Activated CD4-positive, alpha-beta T cell treated with anti-CD3 and anti-CD28 coated beads for 36 hours (primary cell): ENCODE measurements at places on chromosomes 5 and 9.

GRCh38 chr5:159737263-159737662, 179.0 kb upstream of the ADRA1B start:
- DNase-seq, result no peak
- H3K4me3 ChIP-seq, result no peak overlapping the region
- peaks cover 24% of the 10 kb centered on the region for H3K27me3 ChIP-seq
- H3K36me3 ChIP-seq, result no peaks in the 10 kb centered on the region
- peaks cover 3% of the 10 kb centered on the region for H3K4me1 ChIP-seq

DNA sequence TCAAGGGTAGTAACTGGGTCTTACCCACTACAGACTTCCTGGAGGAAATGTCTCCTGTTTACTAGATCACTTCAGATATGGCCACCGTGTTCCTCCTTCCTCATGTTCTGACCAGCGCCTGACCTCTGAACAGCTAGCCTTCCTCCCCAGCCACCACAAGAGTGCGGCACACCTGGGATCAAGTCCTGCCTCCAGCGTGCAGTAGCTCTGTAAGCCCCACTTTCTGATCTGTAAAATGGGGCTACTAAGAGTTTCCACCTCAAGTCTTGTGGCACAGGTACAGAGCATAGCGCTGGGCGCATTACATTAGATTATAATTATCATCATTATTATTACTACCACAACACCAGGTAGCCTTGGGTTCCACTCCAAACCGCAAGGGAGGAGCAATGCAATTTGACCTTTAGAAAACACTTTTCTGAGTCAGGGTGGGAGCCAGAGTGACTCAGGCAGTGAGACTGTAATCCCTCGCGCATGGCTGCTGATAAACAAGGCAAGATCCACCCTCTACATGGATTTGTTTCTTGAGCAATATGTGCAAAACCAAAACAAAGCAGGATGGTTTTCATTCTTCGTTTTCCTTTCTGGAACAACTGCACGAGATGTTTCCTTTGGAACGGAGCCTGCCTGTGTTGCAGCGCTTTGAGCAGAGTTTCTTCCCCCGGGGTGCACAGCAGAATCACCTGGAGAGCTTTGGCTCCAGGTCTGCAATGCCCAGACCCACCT, 65.0 kb upstream of the ANGPTL2 start:
- no peaks in the 10 kb centered on the region for H3K36me3 ChIP-seq
- no peak overlapping the region for H3K27ac ChIP-seq
- peaks cover 3% of the 10 kb centered on the region for H3K27me3 ChIP-seq
- no peaks in the 10 kb centered on the region for H3K4me1 ChIP-seq

DNA sequence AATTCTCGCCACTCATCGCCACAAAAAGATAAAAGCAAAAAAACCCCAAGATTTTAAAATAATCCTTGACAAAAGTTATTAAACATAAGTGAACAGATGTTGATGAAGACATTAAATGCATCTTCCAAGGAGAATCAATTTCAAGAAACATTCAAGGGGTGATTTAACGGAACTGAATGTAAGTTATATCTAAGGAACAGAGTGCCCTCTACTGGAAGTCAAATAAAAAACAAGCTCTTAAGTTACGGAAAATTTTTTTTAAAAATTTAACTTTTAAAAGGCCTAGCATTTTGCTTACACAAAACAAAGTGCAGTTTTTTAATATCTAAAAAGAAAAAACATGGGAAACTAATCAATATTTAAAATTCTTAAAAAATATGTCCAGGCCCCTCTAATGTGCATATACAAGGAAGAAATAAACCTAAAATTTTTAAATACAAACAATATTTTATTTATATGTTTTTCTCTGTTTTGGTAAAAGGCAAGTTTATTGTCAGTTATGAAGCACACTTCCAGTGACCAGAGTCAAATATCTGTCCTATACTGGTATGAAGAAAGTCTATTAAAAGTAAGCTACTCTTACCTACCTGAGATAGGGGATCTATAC, 28.0 kb downstream of the TEX10 start:
- H3K4me1 ChIP-seq, result peaks cover 10% of the 10 kb centered on the region
- H3K36me3 ChIP-seq, result peaks cover 26% of the 10 kb centered on the region
- no peak overlapping the region for H3K4me3 ChIP-seq
- H3K27me3 ChIP-seq, result no peaks in the 10 kb centered on the region

- no peak for DNase-seq
- H3K27ac ChIP-seq, result no peak overlapping the region
- H3K4me1 ChIP-seq, result no peaks in the 10 kb centered on the region
These were observed 118.2 kb downstream of the BOD1 start for GRCh38 chr5:173498286-173498685.

- no peaks in the 10 kb centered on the region for H3K36me3 ChIP-seq
- no peak for DNase-seq
- no peak overlapping the region for H3K4me3 ChIP-seq
- no peaks in the 10 kb centered on the region for H3K4me1 ChIP-seq
- no peak overlapping the region for H3K27ac ChIP-seq
- H3K27me3 ChIP-seq, result peaks cover 2% of the 10 kb centered on the region
These were observed 293.2 kb upstream of the CLINT1 start for GRCh38 chr5:158152136-158152535.

DNA sequence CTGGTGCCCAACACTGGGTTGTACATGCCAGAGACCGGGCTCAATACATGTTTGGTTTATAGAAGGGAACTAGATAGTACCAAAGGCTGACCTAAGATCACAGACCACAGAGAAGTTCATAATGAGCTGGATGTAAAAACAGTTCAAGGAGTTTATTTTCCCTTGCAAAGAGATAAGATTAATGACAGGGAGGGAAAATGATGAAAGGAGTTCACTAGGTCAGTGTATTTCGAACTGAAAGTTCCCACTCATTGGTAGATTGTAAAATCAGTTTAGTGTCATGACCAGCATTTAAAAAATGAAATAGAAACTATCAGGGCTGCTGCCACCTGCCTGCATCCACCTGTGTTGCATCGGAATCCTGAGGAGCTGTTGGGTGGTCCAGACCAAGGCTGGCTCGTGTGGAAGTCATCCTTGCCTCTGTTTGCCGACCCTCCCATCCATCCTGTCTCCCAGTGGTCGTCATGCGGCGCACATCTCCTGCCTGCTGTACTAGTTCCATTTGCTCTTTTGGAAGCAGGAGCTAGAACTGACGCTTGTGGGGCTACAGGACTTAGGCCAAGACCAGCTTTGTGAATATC, 21.1 kb downstream of the TBC1D2 start:
- H3K36me3 ChIP-seq, result no peaks in the 10 kb centered on the region
- H3K27ac ChIP-seq, result no peak overlapping the region

GRCh38 chr5:57405984-57406383, 76.6 kb downstream of the ACTBL2 start:
- peaks cover 2% of the 10 kb centered on the region for H3K27me3 ChIP-seq
- no peak overlapping the region for H3K27ac ChIP-seq
- DNase-seq, result no peak
- H3K4me3 ChIP-seq, result no peak overlapping the region
- no peaks in the 10 kb centered on the region for H3K4me1 ChIP-seq

DNA sequence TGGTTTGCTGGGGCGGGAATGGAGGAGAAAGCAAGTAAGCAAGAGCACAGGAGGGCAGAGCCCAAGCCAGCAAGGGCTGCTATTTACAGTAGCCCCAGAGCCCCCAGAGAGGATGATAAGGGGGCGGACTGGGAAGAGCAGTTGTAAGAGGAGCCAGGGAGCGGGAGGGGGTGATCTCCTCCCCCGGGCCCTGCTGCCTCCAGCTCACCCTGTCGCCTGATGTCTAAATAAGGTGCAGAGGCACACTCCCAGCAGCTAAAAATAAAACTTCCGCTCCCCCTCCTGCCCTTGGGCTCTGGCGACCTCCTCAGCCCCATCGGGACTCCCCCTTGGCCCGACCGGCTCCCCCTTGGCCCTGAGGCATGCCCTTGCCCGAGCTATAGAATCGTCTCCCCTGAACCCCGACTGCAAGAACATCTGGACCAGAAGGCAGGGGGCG, 14.4 kb upstream of the CCDC69 start:
- no peak overlapping the region for H3K27ac ChIP-seq
- DNase-seq, result no peak
- no peaks in the 10 kb centered on the region for H3K36me3 ChIP-seq
- no peak overlapping the region for H3K4me3 ChIP-seq
- H3K27me3 ChIP-seq, result no peaks in the 10 kb centered on the region

GRCh38 chr9:83986765-83987401, 6.3 kb downstream of the RMI1 start:
- no peak overlapping the region for H3K4me3 ChIP-seq
- DNase-seq, result peak; percentile 49
- H3K27me3 ChIP-seq, result no peaks in the 10 kb centered on the region

DNA sequence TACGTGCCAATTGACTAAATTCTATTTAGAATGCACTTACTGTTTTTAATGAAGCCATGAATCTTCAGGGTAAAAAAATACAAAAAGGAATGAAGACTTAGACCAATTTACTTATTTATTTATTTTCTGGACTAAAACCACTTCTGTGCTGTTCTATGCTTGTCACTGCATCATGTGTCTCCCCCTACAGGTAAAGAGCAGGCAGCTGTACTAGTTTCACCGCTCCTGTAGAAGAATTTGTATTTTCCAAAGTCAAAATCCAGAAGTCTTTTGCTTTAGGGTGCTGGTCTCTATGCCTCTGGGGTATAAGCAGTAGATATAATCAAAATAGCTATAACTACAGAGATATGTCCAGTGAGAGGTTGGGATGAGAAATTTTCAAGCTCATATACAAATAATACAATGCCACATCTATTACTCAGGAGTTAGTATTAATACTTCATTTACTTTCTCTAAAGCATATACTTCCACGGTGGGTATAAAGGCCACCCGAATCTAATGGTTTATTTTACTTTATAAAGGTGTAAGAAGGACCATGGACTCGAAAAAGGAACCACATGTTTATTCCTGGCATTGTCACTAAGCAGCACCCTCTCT, 591.5 kb downstream of the RAB3C start:
- DNase-seq, result peak; percentile 47
- H3K4me1 ChIP-seq, result peaks cover 16% of the 10 kb centered on the region
- no peaks in the 10 kb centered on the region for H3K27me3 ChIP-seq
- no peak overlapping the region for H3K27ac ChIP-seq
